ENCODE measurements at places on chromosomes 16 and 17.
A peak's percentile ranks its signal among the peaks of the same experiment; 100 is the strongest.

DNA sequence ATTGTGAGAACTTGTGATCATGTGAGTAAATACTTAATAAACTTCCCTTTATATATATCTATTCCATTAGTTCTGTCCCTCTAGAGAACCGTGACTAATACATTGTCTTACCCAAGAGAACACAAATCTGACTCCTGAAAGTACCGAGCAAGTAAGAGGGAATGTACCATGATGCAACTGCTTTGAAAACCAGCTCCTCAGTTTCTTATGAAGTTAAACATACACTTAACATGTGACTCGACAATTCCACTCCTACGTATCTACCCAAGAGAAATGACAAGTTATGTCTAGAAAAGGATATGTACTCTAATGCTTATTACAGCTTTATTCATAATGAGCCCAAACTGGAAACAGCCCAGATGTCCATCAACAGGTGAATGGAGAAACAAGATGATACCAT lies 8.8 kb upstream of the GJD3 start:
- DNase-seq = peak; percentile 53

DNA sequence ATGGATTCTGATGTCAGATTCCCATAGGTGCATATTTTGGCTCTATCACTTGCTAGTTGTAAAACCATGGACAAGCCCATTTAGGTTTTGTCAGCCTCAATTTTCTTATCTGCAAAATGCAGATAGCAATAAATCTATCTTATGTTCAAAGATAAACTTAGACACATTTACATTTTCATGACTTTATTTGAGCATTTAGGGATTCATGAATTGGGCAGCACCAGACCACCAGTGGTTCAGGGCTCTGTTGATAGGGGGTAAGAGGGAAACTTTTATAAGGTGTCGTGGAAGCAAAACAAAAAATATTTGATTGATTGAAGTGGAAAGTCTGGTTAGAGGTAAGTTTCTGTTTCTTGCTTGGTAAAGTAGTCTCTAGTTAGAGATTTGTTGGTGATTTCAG lies 17.3 kb downstream of the ARHGAP44 start:
- DNase-seq = no peak

GRCh38 chr16:58451265-58451689 lies 48.7 kb upstream of the NDRG4 start:
- DNase-seq = no peak

DNA sequence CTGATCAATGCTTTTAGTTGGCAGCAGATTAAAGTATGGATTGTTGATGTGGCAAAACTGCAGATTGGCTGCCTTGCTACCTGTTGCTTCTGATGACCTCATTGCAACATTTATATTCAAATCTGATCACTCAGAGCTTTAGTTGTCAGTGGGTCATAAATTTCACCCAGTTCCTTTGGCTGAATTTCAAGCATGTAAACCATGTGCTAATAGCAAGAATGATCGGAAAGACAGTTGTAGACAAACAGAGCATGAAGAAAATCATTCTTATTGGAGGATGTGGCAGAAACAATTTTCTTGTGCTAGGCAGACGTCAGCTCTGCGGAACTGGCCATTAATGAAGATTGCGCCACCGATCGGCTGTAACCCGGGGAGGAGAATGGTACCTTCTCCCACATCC lies 346.6 kb upstream of the EEF2KMT start:
- peak; percentile 62 for DNase-seq

DNA sequence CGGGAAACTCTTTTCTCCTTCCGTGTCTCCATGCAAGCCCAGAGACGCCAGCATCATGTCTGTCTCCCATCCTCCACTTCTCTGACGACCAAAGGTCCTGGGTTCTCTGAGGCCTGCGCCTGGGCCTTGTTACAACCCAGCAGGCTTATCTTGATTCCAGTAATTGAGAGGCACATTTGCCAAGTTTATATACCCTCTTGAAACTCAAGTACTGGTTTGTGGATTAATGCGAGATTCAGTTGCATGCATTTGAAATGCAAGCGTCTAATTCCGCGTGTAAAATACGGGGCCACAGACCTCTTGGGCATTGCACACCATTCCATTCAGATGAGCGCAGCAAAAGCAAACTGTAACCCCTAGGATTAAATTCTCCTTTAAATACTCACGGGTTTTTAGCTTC lies 28.7 kb upstream of the CRISPLD2 start:
- no peak for DNase-seq

- no peak for DNase-seq
Measured at GRCh38 chr17:16448490-16448889, 33.1 kb downstream of the TRPV2 start.

- peak; percentile 42 for DNase-seq
Measured at GRCh38 chr16:84117494-84117843, 727 bp upstream of the MBTPS1 start.

DNA sequence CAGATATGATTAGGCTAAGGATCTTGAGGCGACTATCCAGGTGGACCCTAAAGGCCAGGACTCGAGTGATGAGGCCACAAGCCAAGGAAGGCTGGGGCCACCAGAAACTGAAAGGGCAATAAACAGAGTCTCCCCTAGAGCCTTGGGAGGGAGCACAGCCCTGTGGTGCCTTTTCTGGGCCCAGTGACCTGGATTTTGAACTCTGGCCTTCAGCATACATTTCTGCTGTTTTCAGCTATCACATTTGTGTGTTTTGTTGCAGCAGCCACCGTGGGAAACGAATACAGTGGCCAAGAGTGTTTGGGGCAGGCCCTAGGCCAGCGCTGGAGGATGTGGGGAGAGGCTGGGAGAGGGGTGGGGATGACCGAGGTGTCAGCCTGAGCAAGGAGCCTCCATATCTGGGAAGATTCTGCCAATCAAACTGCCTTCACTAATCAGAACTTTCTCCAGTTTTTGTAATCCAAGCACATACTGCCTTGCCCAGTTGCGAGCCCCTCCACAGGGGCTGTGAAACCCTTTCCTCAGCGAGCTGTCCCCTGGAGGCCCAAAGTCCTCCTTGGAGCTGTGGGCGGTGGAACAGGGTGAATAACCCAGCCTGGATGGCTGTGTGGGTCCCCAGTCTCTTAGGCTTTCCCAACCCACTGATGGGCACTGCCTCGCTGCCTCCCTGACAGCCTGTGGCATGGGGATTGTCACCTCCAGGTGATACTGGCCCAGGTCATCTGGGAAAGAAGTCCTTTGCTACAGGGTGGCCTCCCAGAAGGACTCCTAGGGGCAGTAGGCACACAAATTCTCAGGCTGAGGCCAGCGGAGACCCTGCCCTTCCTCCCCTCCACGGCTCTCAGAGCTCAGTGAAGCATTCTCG lies 16.8 kb downstream of the B9D1 start:
- DNase-seq = no peak

DNA sequence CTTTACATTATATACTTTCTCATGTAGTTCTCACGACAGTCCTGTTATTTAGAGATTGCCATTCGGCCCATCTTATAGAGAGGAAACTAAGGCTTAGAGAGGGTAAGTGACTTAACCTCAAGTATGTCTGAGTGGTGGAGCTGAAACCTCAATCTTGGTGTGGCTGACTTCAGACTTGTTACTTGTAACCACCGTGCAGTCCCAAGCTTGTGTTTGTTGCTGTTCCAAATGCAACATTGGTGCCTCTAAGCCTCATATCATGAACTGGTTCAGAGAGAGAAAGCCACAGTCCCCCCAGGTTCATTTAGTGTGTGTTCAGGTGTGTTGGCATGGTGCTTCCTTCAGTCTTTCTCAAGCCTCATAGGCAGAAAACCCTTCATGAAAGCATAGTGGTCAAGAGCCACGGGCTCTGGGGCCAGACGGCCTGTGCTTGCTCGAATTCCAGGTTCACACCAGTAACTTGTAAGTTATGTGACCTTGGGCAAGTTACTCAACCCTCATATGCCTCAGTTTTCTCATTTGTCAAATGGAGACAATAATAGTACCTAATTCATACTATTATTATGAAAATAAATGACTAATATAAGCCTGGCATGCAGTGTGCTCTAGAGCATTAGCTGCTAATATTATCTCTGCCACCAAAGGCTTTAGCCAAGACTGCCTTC lies 39.9 kb downstream of the CDH1 start:
- DNase-seq = no peak

DNA sequence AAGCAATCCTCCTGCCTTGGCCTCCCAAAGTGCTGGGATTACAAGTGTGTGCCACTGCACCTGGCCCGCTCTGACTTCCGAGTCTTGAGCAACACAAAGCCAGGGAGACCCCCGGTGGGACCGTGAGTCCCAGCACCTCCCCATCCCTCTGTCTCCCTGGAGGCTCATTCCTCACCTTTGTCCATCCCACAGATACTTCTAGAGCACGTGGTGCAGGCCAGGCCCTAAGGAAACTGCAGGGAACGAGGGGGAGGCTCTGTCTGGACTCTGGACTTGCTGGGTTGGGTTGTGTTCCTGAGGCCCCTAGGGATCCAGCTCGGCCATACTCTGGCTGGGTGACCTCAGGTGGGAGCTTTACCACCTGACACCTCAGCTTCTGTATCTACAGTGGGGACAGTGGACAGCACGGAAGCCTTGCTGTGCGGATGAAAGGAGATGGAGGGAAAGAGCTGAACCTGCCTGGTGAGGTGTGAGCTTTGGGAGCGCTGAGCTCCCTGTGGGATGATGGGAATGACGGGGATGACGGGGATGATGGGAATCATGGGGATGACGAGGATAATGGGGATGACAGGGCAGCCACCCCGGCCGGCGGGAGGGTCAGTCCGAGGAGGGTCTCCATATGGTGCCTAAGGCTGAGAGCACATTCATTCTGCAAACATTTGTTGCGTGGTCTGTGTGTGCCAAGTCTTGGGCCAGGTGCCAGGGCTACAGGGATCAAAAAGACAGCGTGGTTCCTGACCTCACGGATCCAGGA lies 26.6 kb downstream of the C16orf74 start:
- no peak for DNase-seq
